Thyroid gland (tissue), 4 donors: ENCODE measurements at places on chromosomes 2 and 18.

GRCh38 chr2:189609423-189609816 lies 28.8 kb upstream of the SLC40A1 start:
- no peak for DNase-seq

- DNase-seq, result no peak
Observed at GRCh38 chr18:75269696-75270095, 59.1 kb downstream of the TSHZ1 start.

- DNase-seq, result no peak
Observed at GRCh38 chr2:187614756-187615155, 60.5 kb upstream of the TFPI start.

DNA sequence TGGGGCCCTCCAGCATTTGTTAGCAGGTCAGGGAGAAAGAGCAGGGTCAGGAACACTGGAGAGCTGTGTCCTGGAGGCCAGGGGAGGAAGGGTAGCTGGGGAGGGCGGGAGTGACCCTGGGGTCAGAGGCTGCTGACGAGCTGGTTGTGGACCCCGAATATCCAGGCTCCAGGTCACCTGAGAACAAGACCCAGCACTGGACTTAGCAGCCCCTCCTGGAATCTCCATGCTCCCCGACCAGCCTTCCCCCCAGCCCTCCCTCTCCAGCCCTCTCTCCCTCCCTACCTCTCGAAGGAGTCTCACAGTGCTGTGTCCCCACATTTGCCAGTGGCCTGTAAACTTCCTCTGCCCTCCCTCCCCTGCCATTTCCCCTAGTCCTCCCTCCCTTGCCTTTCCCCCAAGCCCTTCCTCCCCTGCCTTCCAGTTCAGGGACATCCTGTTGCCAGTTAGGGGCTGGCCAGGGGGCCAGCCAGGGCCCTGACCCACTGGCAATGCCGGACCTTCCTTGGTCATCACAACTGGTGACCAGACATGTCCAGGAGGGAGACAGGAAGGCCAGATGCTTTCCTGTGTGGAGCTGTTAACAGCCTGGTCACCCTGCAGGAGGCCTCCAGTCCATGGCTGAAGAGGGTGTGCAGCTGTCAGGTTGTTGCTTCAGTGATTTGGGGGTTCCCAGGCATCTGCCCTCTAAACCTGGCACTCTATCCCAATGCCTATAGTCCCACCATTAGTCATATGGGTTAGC lies 50.0 kb upstream of the FAHD2A start:
- DNase-seq, result no peak
